ENCODE measurements at places on chromosomes 4 and X.

GRCh38 chr4:182394181-182394580, 151.0 kb downstream of the TENM3 start:
- DNase-seq = no peak

- no peak for DNase-seq
Observed at GRCh38 chr4:3449574-3450534, 8.1 kb downstream of the HGFAC start.

- DNase-seq = no peak
Observed at GRCh38 chrX:34877436-34877835, 65.2 kb upstream of the FAM47B start.

DNA sequence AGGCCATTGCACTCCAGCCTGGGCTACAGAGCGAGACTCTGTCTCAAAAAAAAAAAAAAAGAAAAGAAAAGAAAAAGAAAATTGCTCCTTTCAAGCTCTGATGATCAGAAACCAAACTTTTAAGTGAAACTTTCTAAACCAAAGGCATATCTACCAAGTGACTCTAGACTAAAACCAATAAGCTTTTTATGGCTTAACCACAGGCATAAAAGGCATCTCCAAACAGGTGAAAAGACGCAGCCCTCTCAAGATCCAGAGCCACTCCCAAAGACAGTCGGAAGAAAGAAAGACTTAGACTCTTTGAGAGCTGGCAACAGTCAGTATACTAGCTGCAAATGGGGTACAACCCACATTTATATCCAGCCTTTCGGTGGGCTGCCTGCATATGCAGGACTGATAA, 117.1 kb upstream of the AP1S2 start:
- DNase-seq = no peak

GRCh38 chrX:5876984-5877596, 351.6 kb downstream of the NLGN4X start:
- DNase-seq = no peak

DNA sequence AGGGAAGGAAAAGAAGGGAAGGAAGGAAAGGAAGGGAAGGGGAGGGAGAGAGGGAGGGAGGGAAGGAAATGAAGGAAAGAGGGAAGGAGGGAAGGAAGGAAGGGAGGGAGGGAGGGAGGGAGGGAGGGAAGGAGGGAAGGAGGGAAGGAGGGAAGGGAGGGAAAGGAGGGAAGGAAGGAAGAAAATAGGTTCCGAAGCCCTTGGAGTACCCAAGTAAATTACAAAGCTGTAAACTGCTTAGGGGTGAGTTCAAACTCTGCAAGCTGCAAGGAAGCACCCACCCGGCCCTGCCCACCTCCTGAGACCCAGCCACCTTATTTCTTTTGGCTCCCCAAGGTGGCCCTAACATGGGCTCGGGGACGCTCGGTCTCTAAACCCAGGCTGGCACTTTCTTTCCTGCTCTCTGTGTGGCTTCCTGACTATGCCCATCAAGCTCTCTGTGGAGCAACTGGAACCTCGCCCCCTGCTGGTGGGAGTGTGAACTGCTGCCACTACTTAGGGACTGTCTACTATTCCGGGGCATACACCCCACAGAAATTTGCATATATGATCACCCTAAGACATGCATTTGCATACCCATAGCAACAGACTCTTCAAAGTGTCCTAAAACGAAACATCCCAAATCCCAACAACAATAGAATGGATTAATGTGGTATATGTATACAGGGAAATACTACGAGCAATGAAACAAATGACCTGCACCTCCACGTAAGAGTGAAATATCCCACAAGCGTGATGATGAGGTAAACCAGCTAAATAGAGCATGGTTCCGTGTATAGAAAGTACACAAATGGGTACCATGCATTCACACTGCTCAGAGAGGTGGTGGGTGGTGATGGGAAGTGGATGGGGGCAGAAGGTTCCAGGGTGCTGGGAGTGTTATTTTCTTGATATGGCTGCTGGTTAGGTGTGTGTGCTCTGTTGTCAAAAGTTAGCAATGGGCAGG, 151.7 kb upstream of the TBL1X start:
- no peak for DNase-seq

- DNase-seq = no peak
Observed at GRCh38 chr4:151629097-151629783, 131.6 kb downstream of the GATB start.

DNA sequence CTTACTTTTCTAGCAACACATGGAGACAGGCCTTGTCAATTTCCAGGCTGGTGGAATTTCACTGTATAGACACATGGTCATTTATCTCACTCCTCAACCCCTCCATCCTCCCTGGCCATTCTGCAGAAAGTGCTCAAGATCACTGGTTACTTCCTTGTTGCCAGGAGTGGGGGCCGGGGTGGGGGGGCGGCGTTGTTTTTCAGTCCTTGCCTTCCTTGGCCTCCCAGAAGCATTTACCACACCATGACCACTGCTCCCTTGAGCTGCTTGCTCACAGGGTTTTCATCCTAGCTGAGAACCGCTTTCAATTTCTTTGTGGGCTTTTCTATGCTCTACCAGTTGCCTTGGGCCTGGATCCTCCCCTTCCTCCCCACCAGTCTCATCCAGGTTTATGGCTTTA, 14.1 kb upstream of the BCOR start:
- DNase-seq = no peak

- no peak for DNase-seq
Observed at GRCh38 chrX:63743596-63743995, 41.4 kb downstream of the ARHGEF9 start.

GRCh38 chr4:70589785-70590184, 2.3 kb upstream of the AMBN start:
- no peak for DNase-seq

DNA sequence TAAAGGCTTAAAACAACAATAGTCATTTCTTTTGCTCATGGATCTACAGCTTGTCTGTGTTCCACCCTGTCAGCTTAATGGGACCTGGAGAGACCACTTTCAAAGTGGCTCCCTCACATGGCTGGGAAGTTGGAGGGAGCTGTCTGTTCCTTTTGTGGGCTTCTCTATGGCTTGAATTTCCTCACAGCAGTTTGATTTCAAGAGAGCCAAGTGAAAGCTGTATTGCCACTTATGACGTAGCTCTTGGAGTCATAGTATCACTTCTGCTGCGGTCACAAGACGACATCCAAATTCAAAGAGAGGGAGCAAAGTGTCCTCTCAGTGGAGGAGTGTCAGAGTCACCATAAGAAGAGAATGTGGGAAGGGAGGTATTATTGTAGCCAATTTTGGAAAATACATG, 22.7 kb upstream of the ACSL1 start:
- DNase-seq = no peak

GRCh38 chrX:106581856-106582255, 29.9 kb upstream of the RADX start:
- DNase-seq = no peak

- DNase-seq = no peak
Observed at GRCh38 chr4:22842360-22843018, 149.8 kb downstream of the GBA3 start.

- DNase-seq = no peak
Observed at GRCh38 chrX:44871931-44872820, 812 bp upstream of the KDM6A start.

- DNase-seq = no peak
Observed at GRCh38 chrX:7091923-7092322, 55.6 kb upstream of the STS start.

DNA sequence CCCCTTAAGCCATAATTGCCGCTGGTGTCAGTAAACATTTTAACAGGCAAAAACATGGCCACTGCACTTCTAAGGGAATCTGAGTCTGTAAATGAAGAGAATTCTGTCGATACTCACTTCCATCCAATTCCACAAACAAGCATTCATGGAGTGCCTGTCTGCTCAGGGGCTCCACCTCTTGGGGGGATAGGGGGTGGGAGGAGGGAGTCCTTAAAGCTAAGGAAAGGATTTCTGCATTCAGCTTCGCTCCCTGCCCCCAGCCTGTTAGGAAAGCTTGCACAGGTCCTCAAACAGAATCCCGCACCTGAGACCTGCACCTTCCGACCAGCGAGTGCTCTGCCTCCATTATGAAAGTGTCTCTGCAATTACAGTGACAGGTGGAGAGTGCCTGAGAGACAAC, 130.2 kb upstream of the KIT start:
- DNase-seq = no peak

DNA sequence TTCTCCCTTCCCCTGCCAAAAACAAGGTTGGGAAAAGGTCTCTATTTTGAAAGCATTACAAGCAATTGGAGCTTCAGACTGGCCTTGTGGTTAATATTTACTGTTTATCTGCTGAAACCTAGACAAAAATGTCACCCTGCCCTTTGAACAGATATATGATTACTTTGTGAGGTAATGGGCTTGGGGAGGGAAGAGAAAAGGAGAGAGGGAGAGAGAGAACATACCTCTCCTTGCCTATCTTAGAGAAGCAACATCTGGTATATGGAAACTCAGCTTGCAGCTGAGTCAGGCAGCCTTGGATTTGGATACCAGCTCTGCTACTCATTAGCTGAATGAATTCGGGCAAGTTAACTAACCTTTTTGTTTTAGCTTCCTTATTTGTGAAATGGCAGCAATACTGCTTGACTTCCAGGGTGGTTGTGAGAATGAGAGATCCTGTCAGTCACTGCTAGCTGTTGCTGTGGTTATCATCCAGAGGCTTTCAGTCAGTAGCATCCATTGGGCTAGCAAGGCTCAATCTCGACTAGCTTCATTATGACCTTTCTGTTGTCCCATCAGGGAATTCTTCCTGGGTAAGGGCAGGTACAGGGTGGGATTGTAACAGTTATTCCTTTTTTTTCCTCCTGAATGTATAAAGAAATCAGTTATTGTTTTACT, 41.1 kb downstream of the ZFX start:
- DNase-seq = no peak

DNA sequence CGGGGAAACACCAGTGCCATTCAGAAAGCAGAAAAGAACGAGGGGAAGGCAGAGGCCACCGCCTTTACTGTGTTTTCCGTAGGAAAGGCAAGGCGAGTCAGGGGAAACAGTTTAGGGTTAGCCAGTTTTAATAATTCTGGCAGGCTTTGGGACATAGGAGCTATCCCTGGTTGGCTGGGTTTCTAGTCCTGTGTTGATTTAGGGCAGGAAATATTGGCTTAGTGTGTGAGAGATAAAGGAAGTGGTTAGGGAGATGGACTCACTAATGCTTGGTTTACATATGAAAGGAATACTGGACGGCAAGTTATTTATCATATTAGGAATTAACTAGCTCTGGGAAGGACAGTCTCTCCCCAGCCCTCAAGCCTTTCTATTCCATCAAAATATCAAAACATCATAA, 53.1 kb downstream of the SYNPO2 start:
- no peak for DNase-seq

GRCh38 chr4:11904117-11904535, 475.4 kb upstream of the HS3ST1 start:
- no peak for DNase-seq

DNA sequence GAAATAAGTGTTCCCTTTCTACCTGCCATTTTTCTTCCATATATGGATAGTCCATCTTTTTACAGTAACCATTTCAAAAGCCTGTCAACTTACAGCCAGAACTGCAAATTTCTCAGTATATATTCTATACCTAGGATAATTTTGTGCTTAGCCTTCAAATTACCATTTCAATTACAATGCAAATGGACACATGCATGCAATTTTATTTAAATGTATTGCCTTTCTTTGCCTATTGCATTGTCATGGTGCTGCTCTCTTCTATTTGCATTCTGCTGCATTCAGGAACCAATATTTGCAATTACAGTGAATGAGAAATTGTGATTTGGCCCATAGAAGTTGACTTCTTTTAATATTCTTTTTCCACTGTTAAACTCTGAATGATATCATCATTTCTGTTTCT, 1753.4 kb upstream of the TENM3 start:
- no peak for DNase-seq

- no peak for DNase-seq
Observed at GRCh38 chr4:108006361-108006760, 16.7 kb downstream of the HADH start.

DNA sequence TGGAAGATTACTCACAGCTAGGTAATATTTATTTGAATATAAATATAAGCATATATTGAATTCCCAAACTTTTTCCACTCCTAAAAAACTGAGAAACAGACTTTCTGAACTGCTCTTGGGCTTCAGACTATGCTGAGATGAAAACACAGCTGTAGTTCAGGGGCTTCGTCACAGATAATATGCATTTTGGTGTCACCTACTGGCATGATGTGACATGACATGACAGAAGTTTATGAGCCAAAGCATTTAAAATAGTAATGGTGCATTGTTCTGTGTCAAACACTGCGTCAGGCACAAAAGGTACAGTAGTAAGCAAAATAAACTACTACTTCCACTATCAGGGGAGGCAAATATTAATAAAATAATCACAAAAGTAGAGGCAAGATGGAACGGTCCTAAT, 171.3 kb downstream of the BTC start:
- DNase-seq = no peak

- no peak for DNase-seq
Observed at GRCh38 chr4:58766763-58767162, 1656.6 kb upstream of the IGFBP7 start.

DNA sequence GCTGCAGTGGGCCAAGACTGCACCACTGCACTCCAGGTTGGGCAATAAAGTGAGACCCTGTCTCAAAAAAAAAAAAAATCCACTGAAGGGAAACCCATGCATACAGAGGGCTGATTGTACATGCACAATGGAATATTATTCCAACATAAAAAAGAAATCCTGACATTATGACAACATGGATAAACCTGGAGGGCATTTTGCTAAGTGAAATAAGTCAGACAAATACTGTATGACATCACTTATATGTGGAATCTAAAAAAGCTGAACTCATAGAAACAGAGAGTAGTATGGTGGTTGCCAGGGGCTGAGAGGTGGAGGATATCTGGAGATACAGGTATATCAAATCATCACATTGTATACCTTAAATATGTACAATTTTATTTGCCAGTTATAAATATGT, 102.2 kb downstream of the PPEF1 start:
- no peak for DNase-seq

All from esophagus squamous epithelium (tissue), 5 donors.